ENCODE measurements at places on chromosomes 3 and 15. TPM values are rescaled to one million over a fixed set of nuclear protein-coding genes. Genes with fewer than 3 reads are reported as not detected.

- no peak overlapping the region for H3K27ac ChIP-seq
- H3K4me1 ChIP-seq, result no peaks in the 10 kb centered on the region
- no peak overlapping the region for H3K4me3 ChIP-seq
- no peak for DNase-seq
- peaks cover 9% of the 10 kb centered on the region for H3K27me3 ChIP-seq
- H3K36me3 ChIP-seq, result no peaks in the 10 kb centered on the region
Observed at GRCh38 chr3:20394243-20394642, 208.2 kb upstream of the SGO1 start.

GRCh38 chr3:119326976-119327375 is 32.8 kb downstream of the ARHGAP31 start:
- H3K27ac ChIP-seq, result no peak overlapping the region
- H3K4me1 ChIP-seq, result peaks cover 14% of the 10 kb centered on the region
- DNase-seq, result no peak
- no peaks in the 10 kb centered on the region for H3K36me3 ChIP-seq
- peaks cover 8% of the 10 kb centered on the region for H3K27me3 ChIP-seq

- H3K27ac ChIP-seq, result no peak overlapping the region
- H3K4me1 ChIP-seq, result peaks cover 6% of the 10 kb centered on the region
- H3K36me3 ChIP-seq, result peaks cover 6% of the 10 kb centered on the region
Observed at GRCh38 chr3:194386066-194386465, 13.0 kb downstream of the GP5 start.

GRCh38 chr3:105349684-105350387 is 16.9 kb upstream of the ALCAM start:
- no peaks in the 10 kb centered on the region for H3K36me3 ChIP-seq
- H3K4me1 ChIP-seq, result peaks cover 8% of the 10 kb centered on the region

DNA sequence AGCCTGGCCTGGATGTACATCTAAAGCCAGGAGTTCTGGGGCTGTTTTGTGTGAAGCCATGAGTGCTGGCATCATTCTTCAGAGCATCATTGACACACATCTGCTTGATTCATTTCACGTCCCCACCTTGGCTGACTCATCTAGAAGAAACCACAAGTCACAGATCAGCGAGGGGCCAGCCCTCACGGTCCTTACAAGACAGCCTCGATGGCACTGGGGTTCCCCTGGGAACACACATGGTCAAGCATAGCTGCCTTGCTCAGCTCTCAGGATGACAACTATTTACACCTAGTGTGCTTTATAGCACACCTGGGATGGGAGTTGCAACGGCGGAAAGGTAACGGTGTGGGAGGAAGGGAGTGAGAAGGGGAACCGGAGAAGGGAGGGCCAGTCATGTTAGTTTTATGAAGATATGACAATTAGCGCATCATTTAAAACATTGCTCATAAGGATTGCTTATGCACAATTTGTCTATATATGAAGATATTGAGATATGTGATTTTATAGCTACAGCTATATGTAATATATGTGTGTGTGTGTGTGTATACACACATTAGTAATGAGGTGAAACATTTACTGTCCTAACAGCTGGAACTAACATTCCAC is 227.1 kb downstream of the RPLP1 start:
- H3K4me3 ChIP-seq, result no peak overlapping the region
- no peak overlapping the region for H3K27ac ChIP-seq
- no peaks in the 10 kb centered on the region for H3K4me1 ChIP-seq
- no peak for DNase-seq

DNA sequence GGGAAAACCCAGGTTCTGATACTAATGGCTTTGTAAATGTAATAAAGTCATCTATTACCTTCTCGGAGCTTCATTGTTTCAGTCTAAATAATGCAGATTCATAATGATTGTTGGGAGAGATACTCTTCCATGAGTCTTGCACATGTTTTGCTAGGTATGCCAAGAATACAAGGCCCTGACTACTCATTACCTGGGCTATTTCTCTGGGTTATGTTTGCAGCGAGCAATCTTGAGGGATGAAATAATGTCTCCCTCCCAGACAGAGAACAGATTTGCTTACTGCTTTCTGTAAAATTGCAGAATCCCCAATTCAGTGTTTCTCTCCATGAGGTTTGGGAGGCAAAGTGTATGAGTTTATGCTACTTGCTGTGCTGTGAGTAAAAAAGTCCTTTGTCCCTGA is 6.2 kb upstream of the CLASP2 start:
- H3K4me3 ChIP-seq, result no peak overlapping the region
- no peaks in the 10 kb centered on the region for H3K36me3 ChIP-seq
- DNase-seq, result no peak
- peaks cover 26% of the 10 kb centered on the region for H3K27me3 ChIP-seq

- no peak for DNase-seq
- no peak overlapping the region for H3K4me3 ChIP-seq
- H3K4me1 ChIP-seq, result no peaks in the 10 kb centered on the region
- H3K27me3 ChIP-seq, result no peaks in the 10 kb centered on the region
- H3K36me3 ChIP-seq, result peaks cover 13% of the 10 kb centered on the region
Observed at GRCh38 chr3:130687327-130687726, 59.3 kb downstream of the PIK3R4 start.

GRCh38 chr3:183733553-183733952 is 36.0 kb downstream of the YEATS2 start:
- DNase-seq, result no peak
- H3K4me3 ChIP-seq, result no peak overlapping the region
- no peaks in the 10 kb centered on the region for H3K27me3 ChIP-seq
- H3K36me3 ChIP-seq, result peaks cover 41% of the 10 kb centered on the region
- H3K4me1 ChIP-seq, result no peaks in the 10 kb centered on the region
- H3K27ac ChIP-seq, result no peak overlapping the region

DNA sequence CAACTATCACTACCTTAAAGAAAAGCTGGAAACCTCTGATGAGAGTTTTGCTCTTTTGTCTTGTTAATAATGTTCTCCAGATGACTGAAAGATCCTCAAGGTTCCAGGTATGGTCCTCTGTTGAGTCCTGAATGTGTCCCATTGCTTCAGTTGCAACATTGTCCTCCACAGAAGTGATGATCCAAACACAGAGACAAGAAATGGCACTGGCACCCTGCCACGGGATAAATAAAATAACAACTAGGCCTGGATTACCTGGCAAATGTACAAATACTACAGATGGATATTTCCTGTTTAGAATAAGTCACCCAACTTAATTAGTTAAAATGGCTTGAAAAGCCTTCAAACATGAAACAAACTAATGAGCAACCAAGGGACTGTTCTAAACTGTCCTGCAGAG is 58.3 kb downstream of the EIF3J start:
- no peak overlapping the region for H3K27ac ChIP-seq
- H3K36me3 ChIP-seq, result peaks cover 35% of the 10 kb centered on the region
- H3K4me1 ChIP-seq, result no peaks in the 10 kb centered on the region
- no peaks in the 10 kb centered on the region for H3K27me3 ChIP-seq
- no peak for DNase-seq

DNA sequence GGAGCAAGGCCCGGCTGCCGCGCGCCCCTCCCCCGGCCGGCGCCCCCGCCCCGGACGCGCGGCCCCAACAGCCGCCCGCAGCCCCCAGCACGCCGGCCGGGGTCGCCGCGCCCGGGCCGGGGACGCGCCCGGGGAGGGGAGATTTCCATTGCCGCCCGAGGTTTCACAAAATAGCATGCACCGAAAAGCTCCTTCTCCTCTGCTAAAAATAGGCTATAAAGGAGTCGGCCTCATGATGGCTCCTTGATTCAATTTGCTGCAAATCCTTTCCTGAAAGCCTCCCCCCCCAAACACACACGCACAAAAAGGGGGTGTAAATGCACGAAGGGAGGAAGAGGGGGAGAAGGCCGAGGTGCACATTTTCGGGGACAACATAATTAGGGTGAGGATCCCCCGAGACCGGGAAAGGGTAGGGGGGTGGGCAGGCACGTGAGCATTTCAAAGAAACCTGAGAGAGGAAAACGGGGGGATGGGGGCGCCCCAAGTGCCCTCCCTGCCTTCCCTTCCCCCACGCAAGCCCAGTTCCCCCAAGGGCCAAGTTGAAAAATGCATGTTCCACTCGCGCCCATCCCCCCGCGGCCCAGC is 734 bp downstream of the TBL1XR1 start:
- peaks cover 9% of the 10 kb centered on the region for H3K36me3 ChIP-seq
- H3K4me1 ChIP-seq, result peaks cover 40% of the 10 kb centered on the region
- H3K27ac ChIP-seq, result peak overlapping the region; percentile 97
- H3K4me3 ChIP-seq, result peak overlapping the region; percentile 91

DNA sequence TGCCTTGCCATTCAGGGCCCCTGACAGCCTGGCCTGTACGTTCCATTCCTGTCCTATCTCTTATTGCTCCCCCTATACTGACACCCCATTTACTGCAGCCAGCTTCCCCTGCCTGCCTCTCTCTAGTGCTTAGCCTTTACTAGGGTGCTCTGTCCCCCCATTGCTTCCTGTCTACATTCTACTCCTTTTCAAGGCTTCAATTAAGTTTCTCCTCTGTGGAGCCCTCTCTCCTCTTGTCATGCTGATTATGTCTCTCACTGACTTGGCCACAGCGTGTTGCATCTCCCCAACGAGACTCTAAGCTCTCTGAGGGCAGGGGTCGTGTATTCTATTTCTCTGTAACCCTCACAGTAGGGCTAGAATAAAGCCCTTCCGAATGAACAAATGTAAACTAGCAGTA is 185.2 kb downstream of the RPLP1 start:
- H3K4me1 ChIP-seq, result no peaks in the 10 kb centered on the region
- peaks cover 7% of the 10 kb centered on the region for H3K36me3 ChIP-seq
- no peak overlapping the region for H3K4me3 ChIP-seq

DNA sequence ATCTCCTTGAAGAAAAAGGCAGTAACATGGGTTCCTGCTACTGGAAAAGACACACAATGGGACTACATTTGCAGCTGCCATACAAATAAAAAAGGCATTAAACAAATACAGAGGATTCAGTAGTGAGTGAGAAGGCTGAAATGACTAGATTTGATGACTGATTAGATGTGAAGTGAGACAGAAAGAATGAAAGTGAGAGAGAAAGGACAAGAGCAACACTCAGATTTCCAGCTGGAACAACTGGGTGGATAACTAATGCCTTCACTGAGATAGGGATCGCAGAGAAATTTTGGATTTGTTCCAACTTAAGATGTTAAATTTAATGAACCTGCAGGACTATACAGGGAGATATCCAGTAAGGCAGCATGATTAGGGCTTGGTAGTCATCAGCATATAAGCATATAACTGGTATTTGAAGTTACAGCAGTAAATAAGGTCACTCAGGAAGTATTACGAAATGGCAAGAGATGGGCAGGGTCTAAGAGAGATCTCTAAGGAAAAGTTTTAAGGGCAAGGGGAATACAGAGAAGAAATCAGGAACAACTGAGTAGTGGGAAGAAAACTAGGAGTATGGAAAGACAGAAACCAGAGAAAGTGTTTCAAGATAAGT is 8.2 kb downstream of the OSBPL11 start:
- H3K4me1 ChIP-seq, result peaks cover 8% of the 10 kb centered on the region
- peaks cover 7% of the 10 kb centered on the region for H3K36me3 ChIP-seq
- no peaks in the 10 kb centered on the region for H3K27me3 ChIP-seq
- H3K27ac ChIP-seq, result no peak overlapping the region
- H3K4me3 ChIP-seq, result no peak overlapping the region

DNA sequence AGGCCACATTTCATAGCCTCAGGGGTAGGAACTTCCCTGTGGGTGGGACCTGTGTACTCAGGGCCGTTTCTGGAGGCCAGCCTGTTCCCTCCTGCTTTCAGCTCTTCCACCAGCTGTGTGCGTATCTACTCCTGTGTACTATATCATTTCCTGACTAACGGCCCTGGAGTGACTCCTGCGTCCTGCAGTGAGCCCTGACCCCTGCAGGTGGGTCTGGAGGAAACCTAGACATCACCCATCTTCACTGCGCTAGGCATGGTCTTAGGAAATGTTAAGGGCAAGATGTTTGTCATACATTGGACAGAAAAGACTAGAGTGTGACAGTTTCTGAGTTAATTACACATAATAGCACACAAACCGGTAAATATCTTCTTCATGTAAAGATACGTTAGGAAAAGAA is 297.3 kb downstream of the GABRB3 start:
- DNase-seq, result no peak
- peaks cover 10% of the 10 kb centered on the region for H3K27me3 ChIP-seq
- H3K4me3 ChIP-seq, result no peak overlapping the region
- peaks cover 20% of the 10 kb centered on the region for H3K4me1 ChIP-seq

DNA sequence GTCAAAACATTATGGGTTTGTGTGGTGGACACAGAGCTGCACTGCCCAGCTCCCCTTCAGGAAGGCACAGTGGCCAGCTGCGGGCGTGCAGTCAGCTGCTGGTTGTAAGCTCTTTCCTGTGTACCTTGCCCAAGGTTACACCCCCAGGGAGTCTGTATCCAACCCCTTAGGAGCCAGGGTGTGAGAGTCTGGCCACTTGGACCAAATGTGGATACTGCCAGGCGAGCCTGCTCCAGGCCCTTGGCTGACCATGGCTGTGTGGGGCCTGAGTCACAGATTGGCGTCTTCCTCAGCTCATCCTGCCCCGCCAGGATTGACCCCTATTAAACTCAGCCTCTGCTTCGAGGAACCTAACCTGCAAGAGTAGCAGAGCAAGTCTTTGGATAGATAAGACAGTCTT is 56.9 kb downstream of the ABHD5 start:
- H3K27ac ChIP-seq, result no peak overlapping the region
- H3K36me3 ChIP-seq, result no peaks in the 10 kb centered on the region
- no peak for DNase-seq
- no peak overlapping the region for H3K4me3 ChIP-seq

- no peaks in the 10 kb centered on the region for H3K27me3 ChIP-seq
- H3K36me3 ChIP-seq, result peaks cover 3% of the 10 kb centered on the region
Observed at GRCh38 chr3:195889870-195890295, 18.5 kb downstream of the TNK2 start.

- no peak for DNase-seq
- H3K4me3 ChIP-seq, result no peak overlapping the region
- H3K27ac ChIP-seq, result peak overlapping the region; percentile 18
- peaks cover 3% of the 10 kb centered on the region for H3K27me3 ChIP-seq
Observed at GRCh38 chr3:50584391-50584790, 15.1 kb downstream of the HEMK1 start.

DNA sequence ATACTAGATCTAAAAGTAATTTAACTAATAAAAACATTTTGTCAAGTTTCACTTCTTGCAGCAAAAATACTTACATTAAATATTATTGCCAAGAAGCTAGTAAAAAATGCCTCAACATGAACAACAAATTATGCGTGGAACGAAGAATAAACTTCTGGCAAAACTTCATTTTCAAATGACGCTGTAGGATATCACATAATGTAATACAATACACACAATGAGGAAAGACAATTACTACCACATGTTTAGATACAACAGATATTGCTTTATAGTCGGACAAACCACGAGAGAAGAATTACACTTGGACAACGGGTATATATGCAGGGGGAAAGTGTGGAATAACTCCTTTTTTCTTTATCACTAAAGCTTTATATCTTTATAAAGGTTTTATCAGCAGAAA is 21.6 kb downstream of the P3H2 start:
- no peak overlapping the region for H3K4me3 ChIP-seq
- peaks cover 1% of the 10 kb centered on the region for H3K36me3 ChIP-seq
- peaks cover 6% of the 10 kb centered on the region for H3K4me1 ChIP-seq
- peaks cover 6% of the 10 kb centered on the region for H3K27me3 ChIP-seq

Gene CHDH
- 17.9 TPM for total RNA-seq

Gene ZKSCAN7
- 25.0 TPM for total RNA-seq

Gene STIMATE
- 18.4 TPM for total RNA-seq

Gene GUCA1C
- not detected for total RNA-seq

Gene TUSC7
- not detected for total RNA-seq

Gene DNAH1
- 14.0 TPM for total RNA-seq

Gene SNX22
- 7.3 TPM for total RNA-seq

Gene CSPG5
- 2.5 TPM for total RNA-seq
